GM19239 (cell line): ENCODE measurements at places on chromosomes 4 and X.
A peak's percentile ranks its signal among the peaks of the same experiment; 100 is the strongest.

DNA sequence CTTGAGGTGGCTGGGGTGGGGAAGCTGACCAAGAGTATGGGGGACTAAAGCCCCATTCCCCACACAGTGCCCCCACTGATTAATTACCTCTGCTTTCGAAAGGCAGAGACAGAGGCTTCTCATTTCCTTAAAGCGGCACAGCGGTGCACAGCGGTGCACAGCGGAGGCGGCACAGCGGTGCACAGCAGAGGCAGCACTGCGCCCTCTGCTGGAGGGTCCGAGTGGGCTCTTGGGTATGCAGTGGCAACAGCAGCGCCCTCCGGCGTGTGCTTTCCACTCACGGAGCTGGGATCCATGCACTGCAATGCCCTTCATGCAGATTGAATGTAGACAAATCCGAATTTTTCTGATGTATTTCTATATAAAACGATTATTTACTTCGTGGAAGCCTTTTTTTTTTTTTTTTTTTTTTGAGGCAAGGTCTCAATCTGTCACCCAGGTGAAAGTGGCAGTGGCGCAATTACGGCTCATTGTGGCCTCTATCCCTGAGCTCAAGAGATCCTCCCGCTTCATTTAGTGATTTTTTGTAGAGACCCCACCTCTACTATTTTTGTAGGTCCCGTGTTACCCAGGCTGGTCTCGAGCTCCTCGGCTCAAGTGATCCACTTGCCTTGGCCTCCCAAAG, 19.7 kb upstream of the PRPS2 start:
- DNase-seq = peak; percentile 55

DNA sequence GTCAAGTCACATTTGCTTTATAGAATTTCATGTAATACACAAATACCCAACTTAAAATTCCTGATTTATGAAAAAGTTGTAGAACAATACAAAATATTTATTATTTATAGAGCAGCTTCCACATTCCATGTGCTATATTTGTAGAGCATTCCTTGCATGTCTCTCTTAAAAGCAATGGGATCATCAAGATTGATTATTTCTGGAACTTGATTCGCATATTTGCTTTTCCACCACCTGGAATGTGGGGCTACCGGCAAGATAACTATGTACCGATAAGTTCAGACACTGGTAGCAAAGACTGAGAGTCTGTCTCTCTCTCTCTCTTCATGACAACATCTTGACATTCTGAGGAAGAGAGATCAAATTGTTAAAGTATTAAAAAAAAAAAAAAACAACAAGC, 59.3 kb downstream of the MAPK10 start:
- no peak for DNase-seq

- DNase-seq = no peak
These were observed 700.5 kb upstream of the AGA start for GRCh38 chr4:178142724-178143123.

DNA sequence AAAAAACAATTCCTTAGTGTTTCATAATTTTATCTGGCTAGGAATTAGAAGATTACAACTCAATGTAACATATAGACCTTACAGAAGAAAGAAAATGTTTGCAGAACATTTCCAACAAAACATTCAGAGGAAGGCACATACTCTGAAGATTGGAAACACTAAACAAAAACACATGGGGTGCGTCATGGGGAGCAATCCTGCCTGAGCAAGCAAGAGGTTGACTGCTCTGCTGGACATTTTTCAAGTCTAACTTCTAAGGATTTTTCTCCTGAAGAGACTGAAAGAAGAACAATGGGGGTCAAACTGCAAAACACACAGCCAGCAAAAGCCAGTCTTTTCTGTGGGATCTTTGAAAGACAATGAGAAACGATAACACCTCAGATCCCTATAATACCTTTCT, 182.8 kb downstream of the GUCY2F start:
- no peak for DNase-seq

DNA sequence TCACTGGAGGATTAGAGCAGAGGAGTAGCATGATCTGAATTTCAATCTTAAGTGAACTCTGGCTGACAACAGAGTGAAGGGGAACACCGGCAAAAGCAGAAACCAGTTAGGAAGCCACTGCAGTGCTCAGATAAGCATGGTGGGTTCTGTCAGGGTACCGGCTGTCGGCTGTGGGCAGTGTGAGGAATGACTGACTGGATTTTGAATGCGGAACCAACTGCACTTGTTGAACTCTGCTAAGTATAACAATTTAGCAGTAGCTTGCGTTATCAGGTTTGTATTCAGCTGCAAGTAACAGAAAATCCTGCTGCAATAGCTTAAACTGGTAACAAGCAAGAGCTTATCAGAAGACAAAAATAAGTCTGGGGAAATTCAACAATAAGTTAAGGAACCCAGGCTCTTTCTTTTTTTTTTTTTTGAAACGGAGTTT, 5.2 kb downstream of the HTT start:
- no peak for DNase-seq
